ENCODE measurements at places on chromosomes 4 and X.
A peak's percentile ranks its signal among the peaks of the same experiment; 100 is the strongest.

DNA sequence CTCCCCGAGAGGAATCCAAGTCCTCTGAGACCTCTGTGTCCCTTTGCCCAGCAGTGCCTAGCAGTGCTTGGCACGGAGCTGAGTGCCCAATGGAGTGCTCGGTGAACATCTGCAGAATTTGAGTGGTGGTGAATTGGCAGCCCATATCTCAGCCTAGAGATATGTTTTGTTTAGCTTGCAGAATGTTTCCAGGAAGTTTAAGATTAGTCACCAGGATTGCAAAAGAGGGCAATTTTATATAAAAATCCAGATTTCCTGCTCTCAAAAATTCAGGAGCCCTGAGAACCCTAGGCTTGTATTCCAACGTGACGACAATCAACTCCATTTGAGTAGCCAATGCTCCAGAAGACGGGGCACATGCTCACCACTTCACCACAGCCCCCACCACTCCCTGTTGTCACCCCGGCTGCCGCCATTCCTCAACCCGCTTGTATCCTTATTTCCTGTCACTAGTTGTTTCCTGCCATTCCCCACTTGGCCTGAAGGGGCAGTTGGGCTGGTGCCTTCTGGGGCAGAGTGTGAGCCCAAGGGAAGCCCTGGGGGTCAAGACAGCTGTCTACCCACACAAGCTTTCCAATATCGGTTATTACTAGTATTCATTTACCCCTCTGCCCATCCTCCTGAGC, 116.9 kb downstream of the EFNB1 start:
- DNase-seq = no peak

GRCh38 chr4:38454284-38454683, 209.7 kb upstream of the KLF3 start:
- DNase-seq = no peak

DNA sequence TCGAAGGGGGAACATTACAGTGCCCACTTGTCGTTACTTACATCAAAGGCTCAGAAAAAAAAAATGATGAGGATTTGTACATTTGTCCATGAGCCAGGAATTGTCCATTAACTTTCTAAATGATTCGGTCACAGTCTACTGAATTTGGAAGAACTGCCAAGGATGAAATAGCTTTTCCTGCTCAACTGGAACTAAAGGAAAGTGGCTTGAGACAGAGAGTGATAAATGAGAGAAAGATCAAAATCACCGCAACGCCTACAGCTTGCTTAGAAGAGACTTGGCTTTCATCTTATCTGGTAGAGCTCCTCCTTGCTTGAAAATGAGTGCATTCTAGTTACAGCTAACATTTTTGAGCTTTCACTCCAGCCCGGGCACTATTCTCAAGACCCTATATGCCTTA, 55.5 kb upstream of the ADGRG2 start:
- DNase-seq = no peak

- no peak for DNase-seq
Measured at GRCh38 chr4:176377780-176378179, 58.0 kb downstream of the SPCS3 start.

DNA sequence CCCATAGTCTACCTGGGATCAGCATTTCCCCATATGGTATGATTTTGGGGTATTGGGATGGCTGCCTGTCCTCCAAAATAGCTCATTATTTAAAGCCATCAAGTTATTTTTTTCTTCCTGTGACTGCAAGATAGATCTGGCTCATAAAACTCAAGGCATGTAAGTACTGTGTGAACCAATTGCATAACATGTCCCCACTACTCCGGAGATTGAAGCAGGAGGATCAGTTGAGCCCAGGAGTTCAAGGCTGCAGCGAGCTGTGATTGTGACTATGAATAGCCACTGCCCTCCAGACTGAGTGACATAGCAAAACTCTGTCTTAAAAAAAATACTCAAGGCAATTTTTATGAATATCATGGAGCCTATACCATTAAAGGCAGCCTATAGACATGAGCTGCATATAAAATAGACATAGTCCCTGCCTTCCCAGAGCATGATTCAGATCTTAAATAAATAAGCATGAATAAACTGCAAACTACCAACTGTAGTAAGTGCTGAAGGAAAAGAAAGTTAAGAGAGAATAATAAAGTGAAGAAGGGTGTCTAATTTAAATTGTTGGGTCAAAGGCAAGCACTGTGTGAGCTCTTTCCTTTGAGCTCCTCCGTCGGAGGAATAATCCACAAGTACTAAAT, 16.9 kb upstream of the MMAA start:
- DNase-seq = no peak

- no peak for DNase-seq
Measured at GRCh38 chr4:142473960-142474338, 372.2 kb downstream of the INPP4B start.

DNA sequence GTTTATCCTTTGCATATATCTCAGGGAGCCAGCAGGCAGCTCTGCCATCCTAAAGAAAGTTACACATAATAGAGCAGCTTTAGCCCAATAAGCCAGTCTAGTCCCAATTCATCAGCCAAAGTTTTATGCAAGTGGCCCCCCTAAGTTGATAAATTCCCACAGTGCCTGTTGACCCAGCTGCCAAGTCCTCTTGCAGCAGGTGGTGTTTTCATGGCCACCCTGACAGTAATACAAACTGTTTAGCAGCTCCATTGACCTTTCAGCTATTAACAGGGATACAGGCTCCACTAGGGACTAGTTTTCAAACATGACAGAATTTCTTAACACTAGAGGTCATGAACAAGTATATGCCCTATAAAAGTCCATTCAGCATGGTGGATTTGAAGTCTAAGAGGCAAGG, 77.5 kb downstream of the HHIP start:
- no peak for DNase-seq

DNA sequence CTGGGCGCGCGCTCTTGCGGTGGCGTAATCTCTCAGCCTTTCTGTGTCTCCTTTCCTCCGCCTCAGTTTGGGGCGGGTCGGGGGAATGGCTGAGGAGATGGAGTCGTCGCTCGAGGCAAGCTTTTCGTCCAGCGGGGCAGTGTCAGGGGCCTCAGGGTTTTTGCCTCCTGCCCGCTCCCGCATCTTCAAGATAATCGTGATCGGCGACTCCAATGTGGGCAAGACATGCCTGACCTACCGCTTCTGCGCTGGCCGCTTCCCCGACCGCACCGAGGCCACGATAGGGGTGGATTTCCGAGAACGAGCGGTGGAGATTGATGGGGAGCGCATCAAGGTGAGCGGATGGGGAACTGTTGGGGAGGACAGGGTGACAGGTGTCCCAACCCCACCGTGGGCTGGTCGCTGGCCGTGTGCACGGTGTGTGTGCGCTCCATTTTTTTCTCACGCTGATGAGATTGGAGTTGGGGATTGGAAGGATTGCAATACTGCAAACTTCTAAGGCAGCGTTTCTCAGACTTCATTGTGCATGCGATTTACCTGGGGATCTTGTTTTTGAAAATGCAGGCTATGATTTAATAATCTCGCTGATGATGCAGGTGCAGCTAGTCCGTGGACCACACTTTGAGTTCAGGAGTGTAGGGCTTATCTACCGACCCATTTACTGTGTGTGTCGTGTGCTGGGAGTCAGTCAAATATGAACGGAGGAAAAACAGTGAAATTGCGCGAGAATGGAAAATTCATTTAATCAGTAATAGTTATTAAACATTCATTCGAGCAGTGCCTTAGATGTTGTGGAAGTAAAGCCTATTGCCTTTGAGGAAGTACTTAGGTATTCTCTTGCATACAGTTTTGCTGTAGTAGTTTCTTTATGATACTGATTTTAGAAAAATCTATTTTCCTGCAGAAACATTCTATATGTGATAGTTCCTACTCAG, at the start of gene RAB33B:
TSS of gene RAB33B (plus strand) at position 11 of the 935 bp plus-strand sequence. CDS start at position 86, 75 bp downstream.
- no peak for DNase-seq

GRCh38 chr4:153790500-153790865, 1.6 kb upstream of the SFRP2 start:
- no peak for DNase-seq

DNA sequence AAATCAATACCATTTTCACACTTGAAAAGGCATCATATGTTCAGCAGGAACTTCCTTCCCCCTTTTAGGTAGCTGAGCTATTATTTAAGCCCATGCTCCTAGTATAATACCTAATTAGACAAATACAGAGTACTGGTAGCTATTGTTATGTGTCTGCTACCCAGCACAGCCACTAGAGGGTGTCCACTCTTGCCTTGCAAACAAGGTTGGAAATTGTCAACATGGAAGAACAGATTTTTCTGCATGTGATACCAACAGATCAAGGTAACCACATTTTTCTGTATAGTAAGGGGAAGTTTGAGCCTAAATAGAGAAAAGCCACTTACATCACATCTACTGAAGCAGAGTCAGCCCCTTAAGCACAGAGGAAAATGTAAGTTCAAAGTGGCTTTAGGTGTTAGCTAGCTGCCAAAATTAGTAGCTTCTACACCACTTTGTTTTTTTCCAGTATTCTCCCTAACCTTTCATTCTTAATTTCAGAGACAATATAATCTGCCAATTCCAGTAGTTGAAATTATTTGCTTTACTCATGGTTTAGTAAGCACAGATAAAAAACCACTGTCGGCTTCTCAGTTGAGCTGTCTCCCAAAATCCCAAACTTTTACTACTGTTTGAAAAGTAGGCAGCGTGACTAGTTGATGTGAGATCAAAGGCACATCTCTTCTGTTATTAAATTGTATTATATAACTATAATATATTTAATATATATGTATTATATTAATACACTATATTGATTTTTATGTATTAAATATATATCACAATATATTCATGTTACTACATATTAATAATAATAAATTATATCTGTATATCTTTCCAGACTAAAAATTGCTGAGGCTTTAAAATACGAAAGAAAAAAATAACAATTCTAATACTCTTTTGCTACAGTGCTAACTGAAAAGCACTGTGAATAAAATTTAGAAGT, 38.2 kb downstream of the EDNRA start:
- DNase-seq = peak; percentile 5

GRCh38 chrX:22366166-22366702, 93.5 kb downstream of the CBLL2 start:
- DNase-seq = no peak

DNA sequence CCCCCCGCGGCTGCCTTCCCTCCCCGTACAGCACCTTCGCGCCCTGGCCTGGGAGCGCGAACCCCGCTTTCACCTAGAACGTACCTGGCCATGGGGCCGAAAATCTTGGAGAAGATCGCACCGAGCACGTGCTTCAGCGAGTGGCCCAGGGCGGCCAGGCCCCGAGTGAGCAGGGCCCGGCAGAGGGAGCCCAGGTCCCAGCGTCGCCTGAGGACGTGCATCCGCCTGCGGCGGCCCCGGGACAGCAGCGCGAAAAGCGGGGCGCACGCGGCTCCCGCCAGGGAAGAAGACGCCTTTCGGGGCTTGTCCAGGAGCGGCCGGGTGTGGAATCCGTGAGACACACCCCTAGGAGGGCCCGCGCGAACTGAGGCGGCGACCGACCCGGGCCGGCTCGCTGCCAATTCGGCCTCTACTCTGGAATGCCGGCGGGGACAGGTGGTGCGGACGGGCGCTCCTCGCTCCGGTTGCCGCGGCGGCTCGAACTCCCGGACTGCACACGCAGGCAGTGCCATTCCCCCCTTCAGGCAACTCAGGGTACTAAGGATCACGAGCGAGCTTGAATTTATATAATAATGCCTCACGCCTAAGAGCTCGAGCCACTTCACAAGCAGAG, at the start of gene HS6ST2:
TSS of gene HS6ST2 (minus strand) at position 539 of the 613 bp plus-strand sequence.
- DNase-seq = no peak
